Karpas-422 (cell line): ENCODE measurements at places on chromosomes 4 and X. TPM values are rescaled to one million over a fixed set of nuclear protein-coding genes. Genes with fewer than 3 reads are reported as not detected.

Gene UGT2B11
- total RNA-seq, result not detected in 2 replicates

Gene ATOH1
- not detected in 2 replicates for total RNA-seq

Gene ARSD
- total RNA-seq, result not detected in 2 replicates

Gene CRLF2
- not detected in 2 replicates for total RNA-seq

DNA sequence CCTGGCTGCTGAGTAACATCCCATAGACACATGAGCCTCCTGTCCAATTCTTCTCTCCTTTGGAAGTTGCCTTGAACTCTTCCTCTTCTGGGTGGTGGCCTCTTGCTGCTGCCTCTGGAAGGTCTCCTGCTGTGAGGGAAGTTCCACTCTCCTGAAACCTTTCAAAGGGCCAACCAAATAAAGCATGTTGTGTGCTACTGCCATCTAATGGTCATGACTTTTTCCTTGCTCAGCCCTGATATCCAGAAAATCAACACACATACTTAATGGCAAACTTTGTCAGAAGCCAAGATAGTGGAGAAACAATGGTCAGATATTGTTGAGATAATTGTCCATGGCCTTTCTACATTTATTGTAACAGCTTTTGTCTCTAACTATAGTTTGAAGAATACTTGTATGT is 19.1 kb upstream of the ZXDA start:
- H3K27ac ChIP-seq, result no peak overlapping the region
- no peak overlapping the region for H3K4me3 ChIP-seq
- H3K36me3 ChIP-seq, result no peaks in the 10 kb centered on the region
- no peaks in the 10 kb centered on the region for H3K27me3 ChIP-seq
- no peaks in the 10 kb centered on the region for H3K4me1 ChIP-seq

- no peak overlapping the region for H3K27ac ChIP-seq
- no peak overlapping the region for H3K4me3 ChIP-seq
- H3K36me3 ChIP-seq, result no peaks in the 10 kb centered on the region
- DNase-seq, result no peak
- peaks cover 3% of the 10 kb centered on the region; the same call in 1 of the 2 replicates for H3K4me1 ChIP-seq
These were observed 51.4 kb upstream of the BCLAF3 start for GRCh38 chrX:20042221-20042620.

- H3K27ac ChIP-seq, result no peak overlapping the region
- no peak overlapping the region for H3K4me3 ChIP-seq
- H3K4me1 ChIP-seq, result no peaks in the 10 kb centered on the region
- no peaks in the 10 kb centered on the region for H3K36me3 ChIP-seq
These were observed 44.3 kb downstream of the HELT start for GRCh38 chr4:185062606-185063005.

Gene F9
- not detected in 2 replicates for total RNA-seq

Gene C4orf33
- 13.0 and 21.9 TPM in 2 replicates for total RNA-seq
